ENCODE measurements at places on chromosomes 5 and 9.

DNA sequence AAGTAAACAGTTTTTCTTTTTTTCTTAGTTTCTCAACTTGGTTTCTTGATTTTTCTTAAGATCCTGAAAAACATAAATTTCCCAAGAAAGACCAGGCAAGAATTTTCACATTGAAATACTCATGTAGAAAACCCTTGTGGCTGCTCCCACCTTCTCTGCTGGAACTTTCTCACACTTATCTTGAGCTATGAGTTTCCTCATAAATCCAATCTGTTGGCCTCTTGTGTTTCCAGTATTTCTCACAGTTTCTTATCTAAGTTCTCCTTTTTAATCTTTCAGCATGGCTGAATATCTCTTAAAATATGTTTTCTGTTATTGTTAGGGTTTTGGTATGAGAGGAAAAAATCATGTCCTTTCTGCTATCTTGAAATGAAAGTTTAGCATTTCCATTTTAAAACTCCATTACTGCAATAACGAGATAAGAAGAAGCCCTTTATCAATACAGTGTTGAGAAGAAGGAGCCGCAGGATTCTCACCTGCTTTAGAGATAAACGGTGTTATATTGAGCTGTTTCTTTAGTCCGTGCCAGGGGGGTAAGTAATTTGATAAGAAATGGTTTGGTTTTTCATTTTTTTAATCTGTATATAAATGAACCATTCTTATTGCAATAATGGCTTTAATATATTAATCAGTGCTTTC, 89.3 kb downstream of the ALDH1A1 start:
- DNase-seq: no peak

GRCh38 chr5:126852841-126853271, 75.9 kb downstream of the LMNB1 start:
- DNase-seq: no peak

DNA sequence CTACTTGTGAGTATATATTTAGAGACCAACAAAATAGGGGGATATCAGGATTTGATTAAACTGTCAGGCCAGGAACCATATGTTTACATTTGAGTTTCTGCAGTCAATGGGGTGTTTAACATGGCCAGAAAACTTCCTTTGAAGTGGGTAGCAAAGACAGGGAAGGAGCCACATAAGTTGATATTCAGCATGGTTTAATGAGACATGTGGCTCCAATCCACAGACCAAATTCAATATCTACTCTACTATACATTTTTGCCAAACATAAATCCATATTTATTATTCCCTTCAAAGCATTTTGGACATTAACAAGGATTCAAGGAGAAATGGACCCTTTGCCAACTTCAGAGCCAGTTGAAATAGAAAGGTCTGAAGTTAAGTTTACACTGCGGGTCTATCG, 99.8 kb downstream of the TAF11L14 start:
- no peak for DNase-seq

DNA sequence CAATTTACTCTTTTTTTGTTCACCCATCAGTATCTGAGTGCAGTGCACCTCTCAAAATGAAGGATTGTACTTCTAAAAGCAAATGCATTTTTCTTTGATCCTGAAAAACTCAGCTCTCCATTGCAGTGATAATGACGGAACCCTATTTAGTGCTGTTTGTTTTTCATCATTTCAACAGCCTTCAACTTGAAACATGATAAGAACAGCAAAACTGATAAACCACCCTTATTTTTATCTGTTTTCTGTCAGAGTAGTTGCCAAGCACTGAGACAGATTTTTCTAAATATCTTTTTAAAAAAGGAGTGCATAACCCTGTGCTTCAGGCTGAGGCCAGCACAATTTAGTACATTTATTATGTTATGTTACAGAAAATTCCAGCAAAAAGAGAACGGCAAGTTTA, 549.8 kb upstream of the DMAC1 start:
- DNase-seq: no peak

DNA sequence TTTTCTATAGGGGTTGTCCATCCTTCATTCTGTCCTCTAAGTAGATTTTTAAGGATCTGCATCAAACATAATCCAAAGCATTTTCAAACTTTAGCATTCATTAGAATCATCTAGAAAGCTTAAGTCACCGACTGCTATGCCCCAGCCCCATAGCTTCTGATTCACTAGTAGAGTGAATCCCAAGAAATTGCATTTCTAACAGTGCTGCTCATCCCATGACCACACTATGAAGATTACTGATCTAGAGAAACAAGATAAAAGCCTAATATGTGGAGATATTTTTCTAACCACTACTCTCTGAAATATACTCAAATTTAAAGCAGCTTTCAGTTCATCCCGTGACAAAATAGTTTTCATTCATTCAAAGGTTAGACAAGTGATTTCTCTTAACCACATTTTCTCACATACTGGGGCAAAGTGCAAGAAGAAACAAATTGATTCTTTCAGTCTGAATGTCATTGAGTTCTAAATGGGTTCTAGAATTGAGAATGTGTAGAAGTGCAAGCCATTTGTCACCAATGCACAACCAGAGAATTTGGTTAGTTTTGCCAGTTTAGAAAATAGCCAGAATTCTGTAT, 286.9 kb upstream of the CD180 start:
- DNase-seq: no peak

- no peak for DNase-seq
Measured at GRCh38 chr5:150317048-150318003, 14.6 kb upstream of the ARSI start.

DNA sequence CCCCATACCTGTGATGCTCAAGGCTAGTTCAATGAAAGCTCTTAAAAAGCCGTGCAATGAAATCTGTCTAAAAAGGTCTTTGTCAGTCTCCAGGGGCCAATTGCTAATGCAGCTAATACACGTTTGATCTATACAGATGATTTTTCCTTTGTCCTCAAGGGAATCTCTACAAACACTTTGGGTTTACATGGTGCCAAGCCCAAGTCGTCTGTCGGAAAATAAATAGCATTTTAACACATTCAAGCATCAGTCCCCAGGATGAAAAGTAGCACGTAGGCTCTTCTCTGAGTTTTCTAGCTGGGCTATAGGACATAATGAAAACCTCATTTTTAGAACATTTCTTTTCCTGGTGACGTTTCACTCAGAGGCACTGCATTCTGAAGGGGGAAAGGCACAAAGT, 477.4 kb upstream of the WWC1 start:
- DNase-seq: no peak

DNA sequence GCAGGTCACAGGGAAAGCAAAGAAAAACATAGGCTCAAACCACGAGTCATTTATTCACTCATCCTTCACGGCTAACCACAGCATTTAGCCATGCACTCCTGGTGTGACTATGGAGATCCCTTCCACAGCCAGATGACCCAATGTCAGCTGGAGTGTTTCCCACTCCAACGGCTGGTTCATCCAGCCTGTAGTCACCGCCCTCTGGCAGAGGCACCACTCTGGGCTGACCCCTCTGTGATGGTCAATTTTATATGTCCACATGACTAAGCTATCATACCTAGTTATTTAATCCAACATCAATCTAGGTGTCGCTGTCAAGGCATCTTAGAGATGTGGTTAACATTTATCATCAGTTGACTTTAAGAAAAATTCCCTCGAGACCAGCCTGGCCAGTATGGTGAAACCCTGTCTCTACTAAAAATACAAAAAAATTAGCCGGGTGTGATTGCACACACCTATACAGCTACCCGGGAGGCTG, 9.5 kb upstream of the PHF19 start:
- DNase-seq: no peak

DNA sequence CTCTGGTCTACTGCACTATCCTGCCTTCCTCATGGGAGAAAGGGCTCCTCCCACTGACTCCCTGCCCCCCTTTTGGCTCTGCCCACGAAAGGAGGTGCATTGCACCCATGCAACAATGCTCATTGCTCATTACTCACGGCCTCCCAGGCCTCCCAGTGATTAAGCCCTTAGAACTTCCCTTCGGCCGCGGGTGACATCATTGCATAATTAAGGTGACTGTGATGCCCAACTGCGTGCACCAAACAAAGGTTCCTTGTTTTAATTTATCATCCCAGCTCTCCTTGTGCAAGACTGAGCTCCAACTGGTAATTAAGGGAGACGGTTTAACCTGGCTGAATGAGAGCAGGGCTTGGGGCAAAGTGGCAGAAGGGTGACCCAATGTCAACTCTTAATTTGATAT, 180.4 kb downstream of the GAS1 start:
- DNase-seq: no peak

GRCh38 chr9:3971391-3972082, 328.3 kb downstream of the GLIS3 start:
- DNase-seq: no peak

DNA sequence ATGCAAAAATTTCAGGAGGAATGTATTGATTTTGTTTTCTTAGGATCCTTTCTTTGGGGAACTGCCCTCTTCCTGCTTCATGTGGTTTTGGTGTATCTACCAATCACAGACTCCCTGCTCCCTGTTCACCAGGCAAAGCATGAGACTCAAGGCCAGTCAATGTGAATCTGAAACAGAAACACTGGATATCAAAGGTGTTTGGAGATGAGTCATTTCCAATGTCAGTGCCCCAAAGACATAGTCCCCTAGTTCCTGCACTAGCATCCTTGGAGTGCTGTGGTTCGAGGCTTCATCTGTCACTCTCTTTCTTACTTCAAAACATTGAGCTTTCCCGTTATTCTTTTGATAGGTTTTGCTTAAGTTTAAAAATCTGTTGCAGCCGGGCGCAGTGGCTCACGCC, 8.1 kb downstream of the PPP3R2 start:
- DNase-seq: no peak

GRCh38 chr5:134503937-134504437, 21.5 kb upstream of the JADE2 start:
- no peak for DNase-seq

- no peak for DNase-seq
Measured at GRCh38 chr5:171601266-171601881, 181.9 kb downstream of the FGF18 start.

GRCh38 chr5:170633235-170634081, 129.6 kb downstream of the KCNIP1 start:
- peak; percentile 11 for DNase-seq

GRCh38 chr9:89714321-89714720, 109.5 kb downstream of the GADD45G start:
- no peak for DNase-seq

GRCh38 chr5:59768152-59769040, 125.1 kb downstream of the PDE4D start:
- DNase-seq: peak; percentile 35

- DNase-seq: no peak
Measured at GRCh38 chr5:1943481-1943880, 60.8 kb upstream of the IRX4 start.

GRCh38 chr9:89786655-89787054, 181.8 kb downstream of the GADD45G start:
- DNase-seq: peak; percentile 31

DNA sequence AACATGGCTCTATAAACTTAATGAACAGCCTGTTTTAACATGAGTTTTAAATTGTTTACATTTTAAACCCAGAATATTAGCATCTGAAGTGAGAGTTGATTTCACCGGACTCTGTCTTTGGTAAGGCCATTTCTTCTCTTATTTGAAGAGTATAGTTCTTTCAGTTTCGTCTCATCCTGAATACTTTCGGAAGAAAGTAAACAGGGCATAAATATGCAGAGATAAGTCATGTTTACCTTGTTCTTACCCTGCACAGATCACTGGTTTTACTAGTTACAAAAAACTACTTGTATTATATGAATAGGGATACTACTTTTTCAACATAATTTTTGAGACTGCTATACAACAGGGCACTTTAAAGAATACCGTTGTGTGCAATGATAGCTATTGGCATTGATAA, 656.3 kb upstream of the ZNF608 start:
- no peak for DNase-seq

GRCh38 chr5:58849921-58850667, 267.2 kb downstream of the RAB3C start:
- DNase-seq: peak; percentile 15

DNA sequence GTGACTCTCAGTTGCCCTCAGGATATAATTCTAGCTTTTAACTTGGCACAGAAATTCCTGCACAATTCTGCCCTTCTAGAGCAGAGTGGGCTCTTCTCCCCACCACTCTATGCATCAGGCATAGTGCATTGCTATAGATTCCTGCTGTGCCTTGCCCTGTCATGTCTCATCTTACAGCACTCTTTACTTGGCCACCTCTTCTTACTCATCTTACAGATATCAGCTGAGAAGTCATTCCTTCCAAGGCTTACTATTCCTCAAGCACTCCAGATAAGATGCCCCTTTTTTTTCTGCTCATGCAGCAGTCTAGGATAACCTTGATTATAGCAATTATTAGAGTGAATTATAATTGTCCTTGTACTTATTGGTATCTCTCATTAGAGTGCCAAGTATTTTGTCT, 5.6 kb downstream of the FAM221B start:
- no peak for DNase-seq

DNA sequence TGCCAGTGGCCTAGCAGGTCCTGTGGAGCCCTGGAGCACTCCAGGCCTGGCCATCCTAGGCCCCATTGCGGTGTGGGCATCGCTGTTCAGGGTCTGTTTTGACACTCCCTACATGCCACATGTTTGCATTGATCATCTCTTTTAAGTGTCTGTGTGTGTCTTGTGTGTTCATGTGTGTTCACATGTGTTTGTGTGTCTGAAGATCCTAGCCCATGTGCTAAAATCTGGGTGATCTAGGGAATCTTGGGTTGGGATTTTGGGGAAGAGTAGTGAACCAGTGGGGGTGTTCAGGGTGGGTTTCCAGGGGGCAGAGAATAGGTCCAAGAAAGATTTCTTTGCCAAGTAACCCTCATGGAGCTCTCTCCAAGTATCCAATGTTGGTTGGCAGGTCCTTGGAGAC, 8.4 kb downstream of the PSD2 start:
- no peak for DNase-seq

DNA sequence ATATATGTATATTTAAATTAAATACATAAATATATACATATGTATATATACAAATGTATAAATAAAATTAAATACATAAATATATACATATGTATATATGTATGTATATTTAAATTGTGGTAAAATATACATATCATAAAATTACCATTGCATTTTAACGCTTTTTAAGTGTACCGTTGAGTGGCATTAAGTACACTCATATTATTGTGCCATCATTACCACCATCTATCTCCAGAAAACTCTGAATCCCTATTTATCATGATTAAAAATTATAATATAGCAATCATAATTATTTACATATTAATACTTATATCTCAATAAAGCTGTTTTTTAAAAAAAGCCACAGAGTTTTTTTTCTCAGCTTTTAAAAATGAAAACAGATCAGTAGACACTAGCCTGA, 27.1 kb upstream of the VCAN start:
- no peak for DNase-seq

- no peak for DNase-seq
Measured at GRCh38 chr5:369151-369868, 47.8 kb downstream of the AHRR start.

DNA sequence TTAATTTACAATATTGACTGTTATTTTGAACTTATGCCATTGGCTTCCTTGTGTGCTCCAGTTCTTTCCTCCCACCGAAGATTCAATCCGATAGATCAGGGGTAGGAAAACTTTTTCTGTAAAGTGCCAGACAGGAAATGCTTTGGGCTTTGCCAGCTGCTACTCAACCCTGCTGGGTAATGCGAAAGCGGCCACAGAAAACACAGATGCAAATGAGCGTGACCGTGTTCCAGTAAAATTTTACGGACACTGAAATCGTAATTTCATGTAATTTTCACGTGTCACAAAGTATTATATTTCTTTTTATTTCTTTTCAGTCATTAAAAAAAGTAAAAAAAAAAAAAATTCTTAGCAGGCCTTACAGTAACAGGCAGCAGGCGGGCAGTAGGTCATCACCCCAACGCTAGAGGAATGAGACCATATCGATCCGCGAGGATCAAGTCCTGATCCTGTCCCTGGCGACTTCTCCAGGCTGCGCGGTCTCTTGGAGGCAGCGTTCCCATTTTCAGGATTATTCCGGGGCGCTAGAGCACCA, 599 bp downstream of the NMRK1 start:
- DNase-seq: no peak
